ENCODE measurements at places on chromosomes 2 and 18.

DNA sequence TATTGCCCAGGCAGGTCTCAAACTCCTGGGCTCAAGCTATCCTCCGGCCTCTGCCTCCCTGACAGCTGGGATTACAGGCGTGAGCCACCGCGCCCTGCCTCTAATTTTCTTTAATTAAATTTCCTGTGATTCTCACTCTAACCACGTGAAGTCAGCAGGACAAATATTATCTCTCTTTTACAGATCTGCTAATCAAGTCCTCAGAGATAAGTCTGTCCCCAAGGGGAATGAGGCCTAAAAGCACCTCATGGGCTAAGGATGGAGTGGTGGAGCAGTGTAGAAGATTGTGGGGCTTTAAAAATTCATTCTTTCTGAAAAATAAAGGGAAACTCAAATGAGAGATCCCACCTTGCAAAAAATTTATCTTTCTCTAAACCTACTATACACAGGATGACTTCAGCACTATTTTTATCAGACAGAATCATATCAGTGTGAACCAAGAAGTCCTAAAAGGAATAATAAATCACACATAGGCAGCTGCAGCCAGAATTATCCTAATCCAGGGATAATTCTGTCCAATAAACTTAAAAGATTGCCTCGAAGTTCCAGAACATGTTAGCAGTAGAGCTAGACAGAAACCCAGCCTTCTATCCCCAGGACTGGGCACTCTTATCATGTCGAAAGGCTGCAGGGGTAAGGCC is 38.3 kb upstream of the BMPR2 start:
- no peak for DNase-seq

- DNase-seq: no peak
Measured at GRCh38 chr2:9244985-9245544, 38.5 kb downstream of the ASAP2 start.

DNA sequence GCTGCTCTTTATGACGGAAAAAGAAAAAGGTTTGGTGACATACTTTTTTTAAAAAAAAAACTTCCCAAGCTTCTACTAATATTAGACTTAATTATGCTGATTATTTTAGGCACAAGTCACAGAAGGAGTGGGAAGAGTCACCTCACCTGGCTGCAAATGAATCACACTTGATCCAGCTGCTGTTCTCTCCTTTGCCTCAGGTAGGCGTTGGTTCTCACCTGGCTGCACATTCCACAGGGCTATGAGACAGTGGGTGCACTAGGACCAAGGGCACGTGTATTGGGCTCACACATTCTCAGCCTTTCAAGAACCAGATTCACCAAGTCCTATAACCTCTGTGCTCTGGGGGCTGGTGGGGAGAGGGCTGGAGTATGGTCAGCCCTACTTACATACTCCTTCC is 93.3 kb downstream of the TGFA start:
- DNase-seq: no peak

DNA sequence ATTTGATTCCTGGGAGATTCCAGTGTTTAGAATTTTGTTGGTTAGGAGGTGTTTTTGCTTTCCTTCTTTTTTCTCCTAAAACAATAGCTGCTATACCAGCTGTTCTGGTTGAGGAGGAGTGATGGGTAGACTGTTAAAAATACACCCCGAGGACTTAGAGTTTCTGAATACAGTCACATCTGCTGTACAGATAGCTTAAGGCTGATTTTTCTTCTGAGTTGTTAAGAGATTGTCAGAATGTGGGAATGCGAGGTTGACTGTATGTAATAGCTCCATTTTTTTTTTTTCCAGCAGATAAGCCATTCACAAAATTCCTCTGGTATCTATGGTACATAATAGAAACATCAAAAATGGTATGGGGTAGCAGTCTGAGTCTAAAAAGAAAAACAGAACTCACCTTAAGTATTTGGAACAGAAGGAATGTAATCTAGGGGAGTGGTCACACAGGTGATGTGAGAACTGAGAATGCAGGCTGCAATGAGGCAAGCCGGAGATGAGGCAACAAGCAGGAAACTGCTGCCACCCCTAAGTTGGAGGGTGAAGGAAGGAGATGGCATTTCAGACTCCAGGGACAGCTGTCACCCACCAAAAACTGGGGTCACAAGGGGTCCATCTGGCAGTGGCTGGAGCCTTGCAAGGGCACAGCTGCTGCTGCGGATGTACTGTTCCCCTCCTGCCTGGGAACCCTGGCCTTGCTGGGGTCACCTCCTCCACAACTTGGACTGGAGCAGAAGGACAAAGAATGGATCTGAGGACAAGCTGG is 2.4 kb downstream of the DGKD start:
- DNase-seq: no peak

All from activated naive CD4-positive, alpha-beta T cell treated with Interleukin-2 at 50 U/mL for 16 hours (primary cell).